ENCODE measurements at places on chromosomes 2 and 18. TPM values are rescaled to one million over a fixed set of nuclear protein-coding genes. Genes with fewer than 3 reads are reported as not detected.

The HTR2B gene
- total RNA-seq: 0.52 TPM

The LOXHD1 gene
- 1.6 TPM for total RNA-seq

The ANXA4 gene
- 18.8 TPM for total RNA-seq

The GBX2 gene
- total RNA-seq: not detected

The TEKT4 gene
- total RNA-seq: under 0.01 TPM

The HSPE1 gene
- total RNA-seq: 80.4 TPM

The SCRN3 gene
- total RNA-seq: 14.6 TPM

The C1QL2 gene
- not detected for total RNA-seq

The LRRC30 gene
- total RNA-seq: 9.4 TPM

The TUBB8B gene
- total RNA-seq: not detected

The COL5A2 gene
- 404 TPM for total RNA-seq

The RBBP8 gene
- total RNA-seq: 10.4 TPM

The RNF125 gene
- 9.4 TPM for total RNA-seq

The FBXO11 gene
- total RNA-seq: 74.1 TPM

The ATP6V1C2 gene
- under 0.01 TPM for total RNA-seq

The ACKR3 gene
- total RNA-seq: 21.4 TPM

The SPDYA gene
- 1.0 TPM for total RNA-seq

The ACVR1C gene
- 0.52 TPM for total RNA-seq

The UGT1A10 gene
- total RNA-seq: not detected

The KLHL29 gene
- total RNA-seq: 3.7 TPM

The TRIM54 gene
- 60.0 TPM for total RNA-seq

The LYPD1 gene
- total RNA-seq: 4.2 TPM

The FBXO48 gene
- under 0.01 TPM for total RNA-seq

The DAPL1 gene
- total RNA-seq: not detected

The NOSTRIN gene
- total RNA-seq: 8.4 TPM

The MRPS9 gene
- 23.5 TPM for total RNA-seq

The IGFBP2 gene
- 99.7 TPM for total RNA-seq

The GPR75 gene
- total RNA-seq: 1.0 TPM

The CFAP221 gene
- 1.0 TPM for total RNA-seq

The CCDC141 gene
- total RNA-seq: 61.6 TPM

The MTCL1 gene
- 12.5 TPM for total RNA-seq

The TPRKB gene
- 18.8 TPM for total RNA-seq

The DSG1 gene
- total RNA-seq: not detected

The RFTN2 gene
- total RNA-seq: 14.1 TPM

The KIAA2012 gene
- total RNA-seq: under 0.01 TPM

The TTC32 gene
- 2.6 TPM for total RNA-seq

The PDE1A gene
- 9.9 TPM for total RNA-seq

The CREG2 gene
- 1.6 TPM for total RNA-seq

The CYP27C1 gene
- 2.6 TPM for total RNA-seq

The CYTIP gene
- 1.0 TPM for total RNA-seq
